ENCODE measurements at places on chromosomes 13 and 19.
A peak's percentile ranks its signal among the peaks of the same experiment; 100 is the strongest.

- no peak for DNase-seq
Observed at GRCh38 chr13:41061914-41062837, 867 bp downstream of the WBP4 start.

DNA sequence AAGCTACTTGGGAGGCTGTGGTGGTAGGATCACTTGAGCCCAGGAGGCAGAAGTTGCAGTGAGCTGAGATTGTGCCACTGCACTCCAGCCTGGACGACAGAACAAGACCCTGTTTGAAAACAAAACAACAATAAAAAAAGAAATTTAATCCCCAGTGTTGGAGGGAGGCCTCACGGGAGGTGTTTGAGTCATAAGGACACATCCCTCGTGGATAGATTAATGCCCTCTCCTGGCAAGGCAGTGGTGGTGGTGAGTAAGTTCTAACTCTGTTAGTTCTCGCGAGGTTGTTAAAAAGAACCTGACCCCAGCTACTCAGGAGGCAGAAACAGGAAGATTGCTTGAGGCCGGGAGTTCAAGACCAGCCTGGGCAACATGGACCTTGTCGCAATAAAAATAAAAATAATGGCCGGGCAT is 27.6 kb upstream of the SIN3B start:
- no peak for DNase-seq

GRCh38 chr19:633786-634639 is 676 bp upstream of the POLRMT start:
- DNase-seq = no peak

GRCh38 chr13:86368924-86369323 is 569.7 kb upstream of the SLITRK6 start:
- DNase-seq = no peak

GRCh38 chr19:32691291-32691951 is at the start of gene NUDT19:
NUDT19 (plus strand) TSS chr19:32691821; CDS start chr19:32691961, 140 bp downstream.
- peak; percentile 63 for DNase-seq

- DNase-seq = no peak
Observed at GRCh38 chr13:20525144-20525600, 485 bp downstream of the CRYL1 start.
